Thyroid gland (tissue), 4 donors: ENCODE measurements at places on chromosomes 1 and 21. TPM values are rescaled to one million over a fixed set of nuclear protein-coding genes. Genes with fewer than 3 reads are reported as not detected.

The PRAMEF11 gene
- total RNA-seq: not detected

GRCh38 chr21:37821786-37822450 lies 94.3 kb downstream of the KCNJ6 start:
- no peak for DNase-seq

The GALNT2 gene
- 43.0 TPM for total RNA-seq

DNA sequence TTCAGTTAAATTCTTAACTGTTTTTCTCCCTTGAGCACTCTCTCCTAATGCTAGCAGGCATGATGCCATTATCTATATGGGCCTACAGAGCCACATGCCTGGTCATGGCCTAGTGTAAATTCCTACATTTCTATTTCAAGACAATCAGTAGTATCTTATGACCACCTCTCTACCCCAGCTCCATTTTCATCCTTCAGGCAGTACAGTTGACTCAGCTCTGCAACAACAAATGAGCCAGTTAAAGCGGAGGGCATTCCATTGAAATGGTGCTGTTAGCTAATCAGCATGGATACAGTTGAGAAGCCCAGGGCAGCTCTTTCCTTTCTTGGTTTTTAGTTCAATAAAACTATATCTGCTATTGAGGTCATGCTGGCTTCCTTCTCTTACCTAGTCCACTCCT lies 150.0 kb downstream of the PPP1R12B start:
- no peak for DNase-seq

DNA sequence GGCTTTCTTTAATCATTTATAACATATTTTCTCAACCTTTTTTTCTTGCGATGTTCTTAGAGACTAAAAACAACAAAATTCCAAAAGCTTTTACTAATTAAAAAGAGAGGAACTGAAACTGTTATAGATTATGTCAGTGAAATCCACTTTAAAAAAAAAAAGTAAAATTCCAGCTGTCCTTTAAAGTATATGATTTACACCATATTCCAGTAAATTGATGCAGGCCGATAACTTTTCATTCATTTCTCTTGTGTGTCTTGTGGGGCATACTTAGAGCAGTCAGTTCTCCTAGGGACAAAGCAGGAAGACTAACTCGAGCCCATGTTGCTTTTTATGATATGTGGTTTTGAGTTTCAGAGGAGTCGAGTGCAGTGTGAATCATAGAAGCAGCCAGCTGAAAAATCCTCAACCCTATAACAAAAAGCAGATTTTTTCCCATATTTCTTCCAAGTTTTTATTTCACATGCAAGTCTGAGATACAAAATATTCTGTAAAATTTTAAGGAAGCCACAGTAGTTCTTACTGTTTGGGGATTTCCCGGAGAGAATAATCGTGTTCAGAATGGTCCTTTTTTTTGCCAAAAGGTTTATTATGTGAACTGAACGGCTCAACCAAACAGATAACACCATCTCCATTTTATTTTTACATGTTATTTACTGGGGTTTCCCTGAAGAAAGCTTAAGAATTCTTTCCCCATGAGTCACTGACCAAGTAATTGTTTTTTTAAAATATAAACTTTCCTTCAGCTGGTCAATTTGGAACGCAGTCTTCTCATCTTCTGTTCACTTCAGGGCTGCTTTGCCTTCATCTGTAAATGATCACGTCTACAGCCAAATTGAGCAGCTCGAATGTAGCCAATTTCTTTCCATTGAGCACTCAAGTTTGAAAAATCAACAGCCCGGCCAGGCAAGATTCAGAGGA lies 77.0 kb upstream of the C1orf105 start:
- peak; percentile 11 for DNase-seq

GRCh38 chr1:240091614-240092300 lies at the start of gene FMN2:
Gene FMN2, plus strand, starts transcription at chr1:240091883. Its CDS starts 227 bp downstream, at chr1:240092110.
- no peak for DNase-seq

DNA sequence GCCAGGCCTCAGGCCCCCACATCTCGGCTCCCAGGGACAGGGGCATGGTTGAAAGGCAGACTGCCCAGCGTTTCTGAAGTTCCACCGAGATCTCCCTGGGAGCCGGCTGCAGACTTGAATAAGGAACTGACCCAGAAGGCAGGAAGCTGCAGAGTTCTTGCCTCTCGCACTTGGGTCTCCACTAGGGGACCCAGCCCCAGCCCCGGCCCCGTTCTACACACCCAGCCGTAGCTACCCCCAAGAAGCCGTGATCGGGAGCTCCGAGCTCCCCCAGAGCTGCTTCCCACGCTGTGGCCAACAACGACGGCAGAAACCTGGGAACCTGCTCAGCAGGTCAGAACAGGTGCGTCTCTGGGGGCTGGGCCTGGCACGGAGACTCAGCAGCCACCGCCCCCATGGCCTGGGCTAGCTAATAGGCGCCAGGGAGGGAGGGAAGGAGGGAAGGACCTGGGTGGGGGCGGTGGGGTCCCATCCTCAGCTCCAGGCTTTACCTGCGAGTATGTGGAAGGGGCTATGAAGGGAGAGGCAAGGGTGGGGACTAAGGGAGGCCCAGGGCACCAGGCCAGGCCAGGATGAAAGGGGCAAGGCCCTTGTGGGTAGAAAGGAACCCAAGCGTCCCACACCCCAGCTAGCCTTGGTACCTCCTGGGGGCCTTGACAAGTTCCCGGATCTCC lies at the start of gene NECTIN4:
TSS of gene NECTIN4 (minus strand) at position 308 of the 674 bp plus-strand sequence. CDS start at position 46, 262 bp downstream.
- peak; percentile 77 for DNase-seq

The UBXN10 gene
- total RNA-seq: 10.9 TPM

- DNase-seq: no peak
These were observed 10.1 kb upstream of the USP24 start for GRCh38 chr1:55225228-55225627.

DNA sequence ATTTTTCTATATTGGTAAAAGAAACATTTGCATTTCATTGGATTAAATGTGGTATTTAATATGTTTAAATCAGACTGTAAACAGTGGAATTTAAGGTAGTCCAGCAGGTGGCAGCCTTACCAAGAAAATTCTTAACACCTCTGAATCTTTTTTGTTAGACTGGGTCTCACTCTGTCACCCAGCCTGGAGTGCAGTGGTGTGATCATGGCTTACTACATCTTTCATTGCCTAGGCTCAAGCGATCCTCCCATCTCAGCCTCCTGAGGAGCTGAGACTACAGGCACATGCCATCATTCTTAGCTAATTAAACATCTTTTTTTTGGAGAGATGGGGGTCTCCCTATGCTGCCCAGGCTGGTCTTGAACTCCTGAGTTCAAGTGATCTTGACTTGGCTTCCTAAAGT lies 98.8 kb downstream of the RABGAP1L start:
- DNase-seq: peak; percentile 29

DNA sequence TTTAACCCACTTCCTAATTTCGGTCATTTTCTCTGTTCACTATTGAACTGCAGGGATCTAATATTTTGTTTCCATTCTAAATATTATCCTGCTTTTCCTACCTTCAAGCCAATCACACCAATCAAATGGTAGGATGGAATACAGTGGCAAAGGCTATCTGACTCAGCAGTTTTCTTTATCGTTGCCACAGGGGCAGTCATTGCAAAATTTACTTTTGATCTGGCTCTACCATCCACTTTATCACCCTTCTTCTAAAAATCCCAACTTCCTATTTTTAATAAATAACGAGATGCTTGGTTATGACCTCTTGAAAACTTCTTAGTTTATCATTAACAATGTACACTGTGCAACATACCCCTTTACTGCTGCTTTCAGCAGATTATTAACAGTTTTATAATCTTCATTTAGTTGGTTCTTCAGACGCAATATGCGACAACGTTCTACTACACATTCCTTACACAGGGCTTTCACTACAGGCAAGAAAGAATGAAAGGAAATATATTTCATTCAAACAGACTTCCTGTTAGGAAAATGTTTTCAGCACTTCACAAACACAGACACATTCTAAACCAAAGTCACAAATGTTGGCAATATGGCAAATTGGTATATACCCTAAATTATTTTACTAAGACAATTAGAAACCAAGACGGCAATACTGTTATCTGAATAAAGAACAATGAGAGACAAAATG lies 52.3 kb upstream of the RAP1GAP start:
- DNase-seq: no peak

The TRABD2B gene
- total RNA-seq: 0.71 TPM

The PTGS2 gene
- total RNA-seq: 4.2 TPM

GRCh38 chr1:186740324-186740723 lies 60.1 kb upstream of the PTGS2 start:
- DNase-seq: no peak

The TCEA3 gene
- 26.8 TPM for total RNA-seq

GRCh38 chr21:42571391-42572150 lies 57.9 kb downstream of the SLC37A1 start:
- no peak for DNase-seq

DNA sequence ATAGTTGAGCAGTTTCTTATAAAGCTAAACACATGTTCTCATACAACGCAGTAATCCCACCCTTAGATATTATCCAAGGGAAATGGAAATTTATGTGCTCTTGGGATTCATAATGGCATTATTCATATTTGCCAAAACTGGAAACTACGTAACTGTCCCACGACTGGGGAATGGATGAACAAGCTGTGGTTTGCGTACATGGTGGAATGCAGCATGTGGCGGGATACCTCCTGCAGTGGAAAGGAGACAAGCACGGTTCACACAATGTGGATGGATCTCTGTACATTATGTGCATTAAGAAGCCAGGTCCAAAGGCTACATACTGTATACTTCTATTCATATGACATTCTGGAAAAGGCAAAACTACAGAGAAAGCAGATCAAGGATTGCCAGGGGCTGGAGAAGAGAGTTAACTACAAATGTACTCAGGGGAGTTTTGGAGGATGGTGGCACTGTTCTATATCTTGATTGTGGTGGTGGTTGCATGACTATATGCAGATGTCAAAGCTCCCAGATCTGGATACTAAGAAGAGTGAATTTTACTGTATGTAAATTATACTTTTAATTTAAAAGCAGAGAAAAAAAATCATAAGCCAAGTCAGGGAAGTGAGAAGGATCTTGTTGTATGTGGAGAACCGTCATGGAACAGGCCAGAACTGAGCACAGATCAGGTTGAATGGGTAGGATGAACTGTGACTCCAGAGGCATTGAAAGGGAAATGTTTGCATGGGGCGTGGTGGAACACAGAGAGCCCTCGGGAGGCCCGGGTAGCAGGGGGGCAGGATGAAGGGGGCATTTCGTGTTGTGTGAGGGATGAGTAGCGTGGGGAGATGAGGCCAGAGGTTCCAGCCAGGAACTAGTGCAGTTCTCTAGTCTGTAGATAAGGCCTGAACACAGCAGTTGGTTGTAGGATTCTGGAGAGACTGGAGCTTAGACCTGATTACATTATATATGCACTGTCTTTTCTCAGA lies 90.7 kb downstream of the GALNT2 start:
- DNase-seq: peak; percentile 45

DNA sequence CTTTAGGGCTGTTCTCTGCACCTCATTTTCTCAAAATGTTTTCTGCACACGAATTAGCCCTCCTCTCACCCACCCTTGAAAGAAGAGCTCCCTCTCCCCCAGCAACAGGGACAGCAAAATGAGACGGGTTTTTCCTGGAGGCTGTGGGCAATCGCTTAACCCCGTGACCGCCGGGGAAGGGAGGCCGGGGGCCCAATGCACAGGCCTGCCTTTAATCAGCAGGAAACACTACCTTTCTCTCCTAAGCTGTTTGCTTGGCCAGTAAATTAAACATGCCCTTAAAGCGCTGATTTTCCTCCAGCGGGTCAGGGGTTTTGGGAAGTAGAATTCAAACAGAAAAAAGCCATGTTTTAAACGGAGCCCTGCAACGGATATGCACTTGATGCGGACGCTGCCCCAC lies 114.4 kb downstream of the PRDM16 start:
- DNase-seq: no peak

DNA sequence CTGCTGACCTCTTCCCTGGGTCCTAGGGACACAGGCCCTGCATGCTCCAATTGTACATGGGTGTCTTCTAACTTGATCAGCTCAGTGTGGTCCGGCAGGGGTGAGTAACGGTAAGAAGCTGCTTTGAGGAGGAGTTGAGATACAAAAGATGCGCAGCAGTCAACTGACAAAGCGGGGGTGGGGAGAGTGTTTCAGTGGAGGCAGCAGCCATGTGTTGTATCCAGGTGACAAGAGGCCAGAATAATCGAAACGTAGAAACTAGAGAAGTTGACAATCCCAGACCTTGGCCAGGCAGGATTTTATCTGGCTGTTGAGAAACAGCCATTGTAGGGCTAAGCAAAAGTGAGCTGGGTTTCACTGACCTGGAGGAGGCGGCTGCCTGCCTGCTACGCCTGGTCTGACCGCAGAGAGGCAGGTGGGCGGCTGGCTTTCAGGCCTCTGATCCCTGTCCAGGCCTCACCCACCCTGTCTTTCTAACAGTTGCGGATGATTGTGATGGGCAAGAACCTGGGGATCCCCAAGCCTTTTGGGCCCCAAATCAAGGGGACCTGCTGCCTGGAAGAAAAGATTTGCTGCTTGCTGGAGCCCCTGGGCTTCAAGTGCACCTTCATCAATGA lies 28.8 kb downstream of the PADI6 start:
- no peak for DNase-seq

The FAM72A gene
- not detected for total RNA-seq

DNA sequence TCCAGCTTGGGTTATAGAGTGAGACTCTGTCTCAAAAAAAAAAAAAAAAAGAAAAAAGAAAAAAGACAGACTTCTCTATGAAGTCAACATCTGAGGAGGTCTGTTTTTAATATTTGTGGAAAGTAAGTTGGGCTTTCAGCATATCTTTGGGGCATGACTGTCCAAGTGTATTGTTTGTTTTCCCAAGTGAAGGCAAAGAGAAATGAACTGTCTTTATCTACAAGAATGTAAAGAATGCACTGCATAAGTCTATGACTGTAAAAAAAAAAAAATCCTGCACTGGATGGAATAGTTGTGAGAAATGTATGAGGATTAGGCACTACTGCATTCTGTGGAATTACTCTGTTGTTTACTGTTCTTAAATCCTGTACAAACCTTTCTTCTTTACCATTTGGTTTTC lies 45.6 kb upstream of the TMEM61 start:
- DNase-seq: no peak

- no peak for DNase-seq
These were observed 167.2 kb upstream of the PTBP2 start for GRCh38 chr1:96554364-96554763.

The CNIH3 gene
- total RNA-seq: 7.0 TPM

The GBP6 gene
- not detected for total RNA-seq

- DNase-seq: no peak
These were observed 24.1 kb downstream of the SUSD4 start for GRCh38 chr1:223339861-223340260.

The APOBEC4 gene
- total RNA-seq: not detected

DNA sequence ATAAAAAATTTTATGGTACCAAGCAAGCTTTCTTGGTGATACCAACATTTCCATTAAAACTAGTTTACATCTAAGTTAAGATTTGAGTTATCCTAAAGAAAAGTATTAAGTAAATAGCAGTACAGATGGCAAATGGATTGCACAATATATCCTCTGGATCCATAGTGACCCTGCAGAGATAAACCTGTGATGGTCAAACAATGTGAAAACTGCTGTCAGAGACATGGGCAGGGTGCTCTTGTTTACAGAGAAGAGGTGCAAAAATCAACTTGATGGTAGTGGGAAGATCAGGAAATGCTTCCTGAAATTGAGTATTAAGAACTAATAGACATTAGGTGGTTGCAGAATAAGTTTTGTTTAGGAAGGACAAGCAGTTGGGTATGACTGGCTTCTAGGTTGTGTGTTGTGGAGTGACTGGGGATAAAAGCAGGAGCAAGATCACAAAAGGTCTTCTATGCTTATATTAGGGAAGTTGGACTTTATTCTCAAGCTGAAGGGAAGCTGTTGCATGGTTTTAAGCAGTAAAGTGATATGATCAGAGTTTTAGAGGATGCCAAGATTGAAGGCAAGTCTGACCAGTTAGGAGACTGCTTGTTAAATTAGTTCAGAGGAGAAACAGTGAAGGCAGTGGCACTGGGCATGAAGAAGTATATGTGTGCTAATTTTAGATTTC lies 9.9 kb downstream of the TTC3 start:
- no peak for DNase-seq

The CLCNKA gene
- 27.1 TPM for total RNA-seq

GRCh38 chr1:25959611-25960010 lies 38.3 kb downstream of the PAFAH2 start:
- DNase-seq: no peak

The OSCP1 gene
- total RNA-seq: 21.5 TPM
